ENCODE measurements at places on chromosomes 12 and 14. TPM values are rescaled to one million over a fixed set of nuclear protein-coding genes. Genes with fewer than 3 reads are reported as not detected.

- DNase-seq: no peak
Observed at GRCh38 chr12:87152841-87153528, 876.2 kb downstream of the C12orf50 start.

- DNase-seq: no peak
Observed at GRCh38 chr14:90511795-90512328, 115.0 kb downstream of the CALM1 start.

GLIPR1L1 gene
- total RNA-seq: not detected

DNA sequence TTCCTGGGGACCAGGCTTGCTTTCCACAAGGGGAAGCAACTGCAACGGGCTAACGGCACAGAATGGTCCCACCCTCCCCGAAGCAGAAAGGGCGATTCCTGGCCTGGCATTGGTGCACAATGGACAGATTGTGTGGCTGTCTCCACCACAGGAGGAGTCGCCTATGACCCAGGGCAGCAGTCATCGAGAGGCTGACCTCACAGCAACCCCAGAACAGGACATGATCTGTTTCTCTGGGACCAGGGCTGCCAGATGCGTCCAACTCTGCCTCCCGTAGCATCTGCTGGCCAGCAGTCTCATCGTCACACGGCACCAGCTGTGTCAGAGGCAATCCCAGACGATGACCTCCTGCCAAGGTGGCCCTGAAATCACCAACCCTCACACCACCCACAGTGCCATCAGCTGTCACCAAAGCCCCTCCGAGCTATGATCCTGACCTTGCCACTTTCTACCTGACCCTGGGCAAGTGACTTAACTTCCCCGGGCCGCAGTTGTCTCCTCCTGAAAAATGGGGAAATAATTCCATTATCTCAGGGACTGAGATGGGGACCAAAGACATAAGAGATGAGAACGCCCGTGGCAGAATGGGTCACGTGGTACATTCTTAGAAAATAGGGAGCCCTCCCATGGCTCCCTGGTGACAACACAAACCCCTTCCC, 86.7 kb downstream of the CHGA start:
- no peak for DNase-seq

IGFBP6 gene
- total RNA-seq: 979 TPM

- no peak for DNase-seq
Observed at GRCh38 chr12:21764065-21764464, 10.4 kb downstream of the KCNJ8 start.

KRT72 gene
- total RNA-seq: not detected

MGP gene
- total RNA-seq: 7,115 TPM

SYT10 gene
- total RNA-seq: 0.30 TPM

- no peak for DNase-seq
Observed at GRCh38 chr12:62914443-62915203, 20.3 kb downstream of the PPM1H start.

GRCh38 chr14:94342334-94342934, 19.3 kb upstream of the SERPINA6 start:
- DNase-seq: peak; percentile 94

SLC7A7 gene
- 16.7 TPM for total RNA-seq

DNA sequence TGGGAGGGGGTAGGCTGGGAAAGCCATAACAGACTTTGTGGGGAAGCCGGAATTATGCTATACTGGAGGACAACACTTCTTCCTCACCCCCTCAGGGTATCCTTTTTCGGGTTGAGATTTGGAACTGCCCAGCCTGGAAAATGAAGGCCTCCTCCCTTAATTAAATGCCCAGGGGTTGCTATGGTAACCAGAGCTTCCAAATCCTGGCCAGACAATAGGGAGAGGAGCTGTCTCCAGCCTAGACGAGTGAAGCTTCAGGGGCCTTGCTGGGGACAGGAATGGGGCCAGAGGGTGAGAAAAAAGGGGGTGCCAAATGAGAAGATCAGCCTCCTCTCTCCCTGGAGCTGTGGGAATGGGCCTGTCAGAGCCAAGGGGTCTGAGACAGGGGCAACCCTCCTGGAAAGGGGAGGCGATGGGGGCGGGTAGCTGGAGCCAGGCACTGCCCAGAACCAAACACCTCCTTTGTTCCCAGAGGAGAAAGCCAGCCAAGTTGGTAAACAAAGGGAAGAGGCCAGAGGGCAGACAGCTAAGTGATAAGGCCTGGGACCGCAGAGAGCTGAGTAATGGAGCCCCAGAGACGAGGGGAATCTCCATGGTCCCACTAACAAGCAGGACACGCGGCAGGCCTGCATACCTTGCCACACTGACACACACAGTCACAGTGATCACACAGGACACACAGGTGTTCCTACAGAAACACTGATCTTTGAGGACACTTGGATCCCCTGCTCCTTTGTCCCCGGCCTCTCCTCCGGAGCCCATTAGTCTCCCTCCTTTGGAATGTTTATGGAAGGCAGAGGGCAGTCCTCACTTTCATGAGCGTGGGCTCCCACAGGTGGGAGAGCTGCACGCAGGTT, 17.9 kb upstream of the RND1 start:
- no peak for DNase-seq

DNA sequence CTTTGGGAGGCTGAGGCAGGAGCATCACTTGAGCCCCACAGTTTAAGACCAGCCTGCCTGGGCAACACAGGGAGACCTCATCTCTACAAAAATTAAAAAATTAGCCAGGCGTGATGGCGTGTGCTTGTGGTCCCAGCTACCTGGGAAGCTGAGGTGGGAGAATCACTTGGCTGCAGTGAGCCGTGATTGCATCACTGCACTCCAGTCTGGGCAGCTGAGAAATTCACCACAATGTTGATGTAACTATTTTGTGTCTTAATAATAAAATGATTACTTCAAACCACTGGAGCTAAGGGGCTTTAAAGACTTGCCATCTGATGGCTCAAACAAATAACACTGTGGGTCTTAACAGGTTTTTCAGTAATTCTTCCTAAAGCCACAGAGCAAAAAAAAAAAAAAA, 10.8 kb downstream of the ERH start:
- no peak for DNase-seq

- peak; percentile 93 for DNase-seq
Observed at GRCh38 chr14:61477712-61478462, 156.5 kb downstream of the PRKCH start.

LRRC23 gene
- 11.2 TPM for total RNA-seq

DNA sequence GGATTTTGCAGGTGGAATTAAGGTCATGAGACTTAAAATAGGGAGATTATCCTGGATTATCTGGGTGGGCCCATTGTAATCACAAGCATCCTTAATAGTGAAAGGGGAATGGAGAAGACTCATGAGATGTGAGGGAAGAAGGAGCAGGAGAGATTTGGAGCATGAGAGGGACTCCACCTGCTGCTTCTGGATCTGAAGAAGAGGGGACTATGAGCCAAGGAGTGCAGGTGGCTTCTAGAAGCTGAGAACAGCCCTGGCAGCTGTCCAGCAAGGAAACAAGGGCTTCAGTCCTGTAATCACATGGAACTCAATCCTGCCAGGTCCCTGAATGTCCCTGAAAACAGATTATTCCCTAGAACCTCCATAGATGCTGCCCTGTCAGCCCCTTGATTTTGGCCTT, 67.8 kb downstream of the PELI2 start:
- no peak for DNase-seq

- DNase-seq: no peak
Observed at GRCh38 chr14:68736471-68736871, 56.4 kb downstream of the ZFP36L1 start.

ENDOU gene
- 0.29 TPM for total RNA-seq

MED6 gene
- 40.1 TPM for total RNA-seq

DNA sequence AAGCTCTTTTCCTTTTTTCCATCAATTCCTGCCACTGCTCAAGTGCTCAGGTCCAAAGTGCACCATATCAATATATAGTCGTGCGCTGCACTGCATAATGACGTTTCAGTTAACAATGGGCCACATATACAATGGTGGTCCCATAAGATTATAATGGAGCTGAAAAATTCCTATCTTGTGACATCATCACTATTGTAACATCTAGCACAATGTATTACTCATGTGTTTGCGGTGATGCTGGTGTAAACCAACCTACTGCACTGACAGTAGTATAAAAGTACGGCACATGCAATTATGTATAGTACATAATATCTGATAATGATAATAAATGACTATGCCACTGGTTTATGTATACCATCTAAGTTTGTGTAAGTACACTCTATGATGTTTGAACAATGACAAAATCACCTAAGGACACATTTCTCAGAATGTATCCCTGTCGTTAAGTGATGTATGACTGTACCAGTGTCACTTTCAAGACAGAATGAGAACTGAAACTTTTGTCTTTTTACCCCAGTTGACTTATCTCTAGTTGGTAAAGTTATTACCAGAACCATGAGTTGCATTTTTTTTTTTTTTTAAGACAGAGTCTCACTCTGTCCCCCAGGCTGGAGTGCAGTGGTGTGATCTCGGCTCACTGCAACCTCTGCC, 53.7 kb upstream of the INSM2 start:
- no peak for DNase-seq

DNA sequence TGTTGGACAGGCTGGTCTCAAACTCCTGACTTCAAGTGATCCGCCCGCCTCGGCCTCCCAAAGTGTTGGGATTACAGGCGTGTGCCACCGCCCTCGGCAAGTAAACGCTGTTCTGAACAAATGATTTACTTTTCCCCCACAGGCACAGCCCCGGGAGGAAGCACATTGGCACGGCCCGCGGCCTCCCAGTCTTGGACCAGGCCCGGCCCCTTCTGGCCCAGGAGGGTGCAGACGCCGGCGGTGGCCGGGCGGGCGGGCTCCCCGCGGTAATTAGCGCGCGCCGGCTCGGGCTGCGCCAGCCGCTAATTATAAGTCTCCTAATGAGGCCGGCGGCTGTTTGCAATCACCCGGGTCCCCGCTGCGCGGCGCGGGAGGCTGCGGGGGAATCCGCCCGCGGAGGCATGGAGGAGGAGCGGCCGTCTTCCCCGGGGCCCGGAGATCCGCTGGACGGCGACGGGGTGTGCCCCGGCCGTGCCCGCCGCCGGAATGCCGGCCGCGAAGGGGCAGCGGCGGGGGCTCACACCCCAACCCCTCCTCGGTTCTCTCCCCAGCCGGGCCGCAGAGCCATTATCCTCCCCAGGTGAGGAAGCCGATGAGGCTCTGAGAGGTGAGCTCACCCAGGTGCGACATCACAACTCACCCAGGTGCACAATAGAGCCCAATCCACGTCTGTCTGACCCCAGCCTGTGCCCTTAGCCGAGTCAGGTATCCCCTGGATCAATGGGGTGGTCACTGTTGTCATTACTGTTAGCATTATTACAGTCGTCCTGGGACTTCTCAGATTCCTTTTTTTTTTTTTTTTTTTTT, 3.3 kb upstream of the POP5 start:
- DNase-seq: peak; percentile 68

GRCh38 chr14:54175298-54175942, 218.8 kb upstream of the BMP4 start:
- no peak for DNase-seq

SLC7A8 gene
- total RNA-seq: 20.0 TPM

DNA sequence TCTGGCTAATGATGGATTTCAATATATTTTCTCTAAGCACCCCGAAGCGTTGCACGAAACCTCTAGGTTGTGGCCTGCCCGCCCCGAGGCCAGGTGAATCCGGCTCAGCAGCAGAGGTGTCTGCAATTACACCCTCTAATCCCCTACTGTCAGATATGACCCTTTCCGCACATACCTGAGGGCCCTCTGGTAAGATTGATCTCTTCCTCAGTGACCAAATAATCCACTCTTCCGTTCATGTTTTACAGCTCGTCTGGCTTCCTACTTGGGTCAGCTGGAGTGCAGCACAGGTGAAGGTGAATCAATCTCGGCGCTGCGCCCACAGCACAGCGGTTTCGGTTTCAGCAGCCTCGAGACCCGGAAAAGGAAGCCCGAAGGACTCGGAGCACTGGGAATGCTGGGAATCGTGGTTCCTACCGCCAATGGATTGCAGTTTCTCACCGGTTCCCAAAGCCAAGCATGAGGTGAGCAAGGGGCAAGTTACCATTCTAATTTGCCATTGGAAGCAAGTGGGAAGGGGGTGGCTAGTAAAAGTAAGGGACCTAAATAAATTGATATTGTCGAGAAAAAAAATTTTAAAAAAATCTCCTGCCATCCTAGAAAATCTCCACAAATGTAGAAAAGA, at the start of gene SYNJ2BP:
SYNJ2BP (minus strand) TSS at position 366 of the 625 bp plus-strand sequence; CDS start at position 239, 127 bp downstream.
- peak; percentile 85 for DNase-seq

DNA sequence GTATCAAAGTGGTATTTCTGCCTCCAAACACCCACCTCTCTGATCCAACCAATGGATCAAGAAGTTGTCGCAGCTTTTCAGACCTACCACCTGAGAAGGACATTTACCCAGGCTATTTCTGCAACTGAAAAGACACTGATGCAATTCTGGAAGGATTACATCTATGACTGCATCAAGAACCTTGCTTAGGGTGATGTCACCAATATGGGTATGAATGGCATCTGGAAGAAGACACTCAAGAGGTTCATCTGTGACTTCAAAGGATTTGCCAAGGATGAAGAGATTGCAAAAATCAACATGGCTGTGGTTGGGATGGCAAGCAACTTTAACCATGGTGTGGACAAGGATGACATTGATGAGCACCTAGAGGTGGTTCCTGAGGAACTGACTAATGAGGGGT, 154.2 kb downstream of the PCNX1 start:
- DNase-seq: no peak

- peak; percentile 50 for DNase-seq
Observed at GRCh38 chr14:100594625-100594951, 7.4 kb upstream of the BEGAIN start.

KRT74 gene
- not detected for total RNA-seq

FBLN5 gene
- 407 TPM for total RNA-seq

FGF6 gene
- not detected for total RNA-seq

DNA sequence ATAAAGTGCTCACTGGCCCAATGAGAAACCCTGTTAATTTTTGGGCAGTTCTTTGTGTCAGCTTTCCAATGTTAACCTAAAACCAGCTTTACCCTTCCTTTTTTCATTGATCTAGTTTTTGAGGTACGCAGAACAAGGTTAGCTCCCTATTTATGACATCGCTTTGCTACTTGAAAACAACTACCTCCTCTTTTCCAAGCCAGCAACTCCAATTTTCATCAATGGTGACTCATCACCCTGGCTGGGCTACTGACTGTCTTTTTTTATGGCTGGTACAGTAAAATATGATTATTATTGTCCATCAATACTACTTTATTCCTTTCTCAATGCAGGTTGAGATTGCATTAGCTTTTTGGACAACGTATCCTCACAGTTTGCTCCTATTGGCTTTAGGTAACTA, 22.5 kb upstream of the AKAP6 start:
- DNase-seq: no peak

GPR137C gene
- 0.62 TPM for total RNA-seq

DNA sequence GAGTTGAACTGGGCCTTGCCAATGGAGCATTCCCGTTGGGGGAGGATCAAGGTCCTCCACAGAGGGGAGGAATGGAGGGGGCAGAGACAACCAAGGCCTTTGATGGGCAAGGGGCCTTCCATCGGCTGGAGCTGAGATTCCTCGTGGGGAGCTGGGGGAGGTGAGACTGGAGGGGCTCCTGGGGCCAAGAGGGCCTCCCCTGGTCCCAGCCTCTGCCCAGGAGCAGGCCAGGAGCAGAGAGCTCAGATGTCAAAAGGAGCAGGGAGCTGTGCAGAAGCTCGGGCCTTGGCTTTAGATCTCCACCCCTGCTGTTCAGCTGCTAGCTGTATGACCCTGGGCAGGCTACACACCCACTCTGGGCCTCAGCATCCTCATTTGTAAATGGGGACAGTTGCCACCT, 24.0 kb downstream of the TMEM63C start:
- DNase-seq: no peak

Measured in aorta (tissue), 5 donors.